ENCODE measurements at places on chromosomes 7 and 10.

DNA sequence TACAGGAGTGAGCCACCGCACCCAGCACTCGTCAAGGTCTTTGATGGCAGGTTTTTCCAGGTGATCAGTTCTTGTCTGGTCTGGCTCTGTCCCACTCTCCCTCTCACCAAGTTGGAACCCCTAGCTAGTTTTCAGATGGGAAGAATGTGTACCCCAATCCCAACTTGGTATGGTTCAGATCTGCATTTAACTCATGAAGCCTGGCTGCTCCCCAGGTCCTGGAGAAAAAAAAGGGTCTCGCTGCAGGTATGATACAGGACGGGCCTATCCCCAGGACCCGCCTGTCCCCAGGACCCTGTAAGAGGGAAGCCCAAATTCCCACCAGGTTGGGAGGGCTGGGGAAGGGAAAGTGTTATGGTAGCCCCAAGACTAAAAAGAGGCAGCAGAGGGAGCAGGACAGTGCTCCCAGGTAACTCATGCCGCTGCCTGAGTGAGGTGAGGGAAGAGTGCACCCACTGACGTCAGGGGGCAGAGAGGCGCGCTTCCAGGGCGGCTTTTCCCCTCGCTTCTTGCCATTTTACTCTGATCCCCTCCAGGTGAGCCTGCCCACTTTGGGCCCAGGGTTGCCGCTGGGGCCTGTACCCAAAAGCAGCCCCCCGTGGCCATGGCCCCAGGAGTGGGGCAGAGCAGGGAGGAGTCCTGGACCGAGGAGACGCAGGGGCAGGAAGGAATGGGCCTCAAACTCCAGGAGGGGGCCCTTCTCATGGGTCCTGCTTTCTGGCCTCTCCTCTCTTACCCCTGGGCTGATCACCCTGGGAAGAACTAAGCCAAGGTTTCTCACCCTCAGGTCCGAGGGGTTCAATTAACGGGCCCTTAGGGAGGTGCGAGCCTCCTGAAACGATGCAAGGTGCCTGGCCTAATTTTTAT is 36.4 kb upstream of the SRRM3 start:
- no peak for DNase-seq

- no peak for DNase-seq
Observed at GRCh38 chr7:26609532-26609931, 254.9 kb downstream of the SKAP2 start.

- no peak for DNase-seq
Observed at GRCh38 chr10:37707829-37708578, 149.4 kb downstream of the ZNF248 start.

GRCh38 chr7:105830405-105831301 is 45.7 kb downstream of the ATXN7L1 start:
- DNase-seq: peak; percentile 98

GRCh38 chr7:82755705-82756551 is 312.4 kb upstream of the CACNA2D1 start:
- peak; percentile 55 for DNase-seq

GRCh38 chr7:11732207-11732606 is 99.8 kb downstream of the THSD7A start:
- DNase-seq: no peak

DNA sequence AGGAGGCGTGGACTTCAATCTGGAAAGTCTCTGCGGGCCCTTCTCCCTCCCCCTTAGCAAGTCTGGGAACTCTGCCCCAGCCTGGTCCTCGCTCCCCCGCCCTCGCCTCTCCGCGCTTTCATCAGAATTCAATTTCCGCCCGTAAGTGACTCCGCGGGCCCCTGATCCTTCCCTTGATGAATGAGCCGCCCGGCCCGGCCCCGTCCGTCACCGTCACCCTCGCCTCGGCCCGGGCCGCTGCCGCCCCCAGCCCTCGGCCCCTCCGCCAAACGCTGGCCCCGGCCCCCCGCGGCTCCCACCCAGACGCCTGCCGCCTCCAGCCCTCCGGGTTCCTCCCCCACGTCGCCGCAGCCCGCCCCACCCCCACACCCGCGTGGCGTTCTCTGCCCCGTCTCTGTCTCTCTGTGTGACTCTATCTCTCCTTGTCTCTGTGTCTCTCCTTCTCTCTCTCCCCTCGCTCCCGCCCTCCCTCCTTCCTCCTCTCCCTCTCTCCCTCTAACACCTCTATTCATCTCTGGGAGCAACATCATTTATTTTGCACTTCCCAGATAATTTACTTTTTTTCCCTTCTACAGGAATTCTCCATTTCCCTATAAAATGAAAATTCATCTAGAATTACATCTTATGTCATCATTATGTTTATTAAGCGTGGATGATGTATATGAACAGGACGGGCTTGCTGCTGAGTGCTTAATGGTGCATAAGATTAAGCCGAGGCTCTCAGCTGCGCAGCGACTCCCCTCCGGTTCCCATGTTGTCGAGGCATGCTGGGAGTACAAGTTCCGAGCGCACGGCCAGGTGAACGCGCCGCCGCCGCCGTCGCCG is 91.2 kb upstream of the PAX2 start:
- DNase-seq: peak; percentile 9

GRCh38 chr7:37495574-37496184 is 47.0 kb upstream of the ELMO1 start:
- peak; percentile 47 for DNase-seq

GRCh38 chr10:93437086-93437945 is 44.8 kb downstream of the MYOF start:
- DNase-seq: peak; percentile 99

- peak; percentile 77 for DNase-seq
Observed at GRCh38 chr7:130095812-130096211, 25.5 kb downstream of the KLHDC10 start.

GRCh38 chr7:151851145-151851751 is 25.7 kb downstream of the PRKAG2 start:
- no peak for DNase-seq

DNA sequence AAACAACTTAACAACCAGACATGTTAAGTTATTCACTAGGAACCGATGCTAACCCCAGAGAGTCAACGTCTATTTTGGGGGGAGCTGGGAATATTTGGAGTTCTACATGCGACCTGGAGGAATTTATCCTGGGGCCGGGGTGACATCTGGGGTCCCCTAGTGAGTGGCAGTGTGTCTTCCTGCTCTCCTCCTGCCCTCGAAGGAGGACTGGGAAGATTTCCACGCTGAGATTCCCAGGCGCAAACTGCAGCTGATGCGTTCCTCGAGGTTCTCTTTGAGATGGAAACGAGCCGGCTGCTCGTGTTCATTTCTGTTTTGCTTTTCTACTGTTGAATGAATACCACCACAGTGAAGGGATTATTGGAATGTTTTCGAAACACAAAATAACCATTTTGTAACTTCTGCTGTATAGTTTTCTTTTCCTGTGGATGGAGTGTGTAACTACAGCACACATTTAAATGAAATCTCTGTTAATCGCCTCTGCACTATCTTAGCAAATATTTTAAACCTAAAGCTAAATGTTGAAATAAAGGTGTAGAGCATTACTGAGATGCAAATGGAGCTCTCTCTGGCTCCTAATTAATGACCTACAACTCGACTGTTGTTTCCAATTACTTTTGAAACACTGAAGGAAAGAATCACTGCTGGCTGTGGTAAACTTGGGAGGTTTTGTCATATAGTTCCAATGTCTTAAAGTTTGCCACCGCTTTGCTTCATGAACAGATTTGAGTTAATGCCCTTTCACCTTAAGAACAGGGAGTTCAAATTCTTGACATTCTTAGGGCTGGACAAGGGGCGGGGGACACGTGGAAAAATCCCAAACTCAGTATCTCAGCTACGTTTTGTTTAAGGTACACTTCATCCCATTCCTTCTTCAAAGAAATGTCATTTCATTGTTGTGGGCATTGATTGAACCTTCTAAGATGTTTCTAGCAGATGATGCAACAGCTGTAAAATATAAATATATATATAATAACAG is 21.1 kb downstream of the GATA3 start:
- no peak for DNase-seq

DNA sequence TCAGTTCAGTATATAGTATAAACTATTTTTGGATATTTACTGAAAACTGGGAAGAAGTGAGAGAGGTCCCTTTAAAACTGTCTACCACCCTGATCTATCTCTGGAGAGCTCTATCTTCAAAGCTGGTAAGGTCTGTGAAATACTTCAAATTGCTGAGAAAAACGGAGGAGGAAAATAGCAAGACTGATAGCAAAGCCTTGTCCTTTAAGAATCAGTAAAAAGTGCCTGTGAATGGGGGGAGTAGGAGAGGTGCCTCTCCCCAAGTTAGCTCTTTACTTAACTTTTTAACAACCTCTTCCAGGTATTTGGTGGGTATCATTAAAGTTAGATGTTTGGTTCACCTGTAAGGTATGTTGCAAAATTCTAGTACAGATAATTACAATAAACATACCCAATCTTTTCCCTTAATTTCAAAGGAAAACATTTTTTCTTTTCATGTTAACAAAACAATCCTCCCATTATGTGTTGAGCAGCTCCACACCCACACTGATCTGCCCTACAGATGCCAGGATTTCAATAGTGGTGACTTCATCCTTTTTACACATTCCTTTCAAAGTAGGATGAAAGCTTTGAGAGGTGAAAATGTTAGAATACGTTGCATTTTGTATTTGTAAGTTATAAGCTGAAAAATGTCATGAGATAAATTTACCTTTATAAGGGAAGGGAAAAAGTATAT is 149.2 kb downstream of the CRPPA start:
- DNase-seq: peak; percentile 6

- no peak for DNase-seq
Observed at GRCh38 chr10:101481256-101481655, 106.8 kb downstream of the POLL start.

DNA sequence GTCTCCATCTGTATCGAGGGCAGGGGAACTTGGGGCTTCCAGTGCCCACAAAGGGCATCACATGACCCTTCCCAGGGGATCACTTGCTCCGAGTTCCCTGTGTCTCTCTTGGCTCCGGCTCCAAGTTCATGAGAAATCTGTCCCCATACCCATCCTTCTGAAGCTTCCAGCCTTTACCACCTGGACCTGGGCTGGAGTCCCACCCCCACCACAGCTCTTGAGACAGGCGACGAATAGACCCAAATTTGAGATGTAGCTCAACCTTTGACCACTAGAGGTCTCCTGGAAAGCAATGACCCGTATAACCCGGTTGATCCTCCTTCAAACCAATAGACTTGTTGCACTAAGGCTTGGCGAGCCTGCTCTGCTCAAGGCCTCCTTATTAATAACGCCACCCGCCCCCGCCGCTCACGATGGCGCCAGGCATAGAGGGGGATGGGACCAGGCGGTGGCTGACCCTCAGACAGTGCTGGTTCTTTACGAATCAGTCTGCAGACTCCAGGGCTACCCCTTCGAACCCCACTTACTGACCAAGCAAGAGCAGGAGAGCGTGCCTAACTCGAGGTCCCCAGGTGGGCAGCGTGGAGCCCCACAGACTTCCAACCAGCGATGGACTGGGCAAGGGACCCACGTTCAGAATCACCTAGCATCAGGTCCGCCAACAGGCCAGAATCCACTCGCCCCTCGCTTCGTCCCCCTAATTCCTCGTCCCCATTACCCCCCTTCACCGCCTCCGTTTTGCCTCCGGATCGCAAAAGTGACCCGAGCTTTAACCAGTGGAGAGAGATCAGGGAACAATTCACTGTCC is 4.4 kb upstream of the ARID5B start:
- DNase-seq: peak; percentile 89

GRCh38 chr7:102390697-102391484 is 5.3 kb upstream of the PRKRIP1 start:
- DNase-seq: peak; percentile 72

GRCh38 chr10:16923309-16923708 is 106.1 kb upstream of the RSU1 start:
- no peak for DNase-seq

DNA sequence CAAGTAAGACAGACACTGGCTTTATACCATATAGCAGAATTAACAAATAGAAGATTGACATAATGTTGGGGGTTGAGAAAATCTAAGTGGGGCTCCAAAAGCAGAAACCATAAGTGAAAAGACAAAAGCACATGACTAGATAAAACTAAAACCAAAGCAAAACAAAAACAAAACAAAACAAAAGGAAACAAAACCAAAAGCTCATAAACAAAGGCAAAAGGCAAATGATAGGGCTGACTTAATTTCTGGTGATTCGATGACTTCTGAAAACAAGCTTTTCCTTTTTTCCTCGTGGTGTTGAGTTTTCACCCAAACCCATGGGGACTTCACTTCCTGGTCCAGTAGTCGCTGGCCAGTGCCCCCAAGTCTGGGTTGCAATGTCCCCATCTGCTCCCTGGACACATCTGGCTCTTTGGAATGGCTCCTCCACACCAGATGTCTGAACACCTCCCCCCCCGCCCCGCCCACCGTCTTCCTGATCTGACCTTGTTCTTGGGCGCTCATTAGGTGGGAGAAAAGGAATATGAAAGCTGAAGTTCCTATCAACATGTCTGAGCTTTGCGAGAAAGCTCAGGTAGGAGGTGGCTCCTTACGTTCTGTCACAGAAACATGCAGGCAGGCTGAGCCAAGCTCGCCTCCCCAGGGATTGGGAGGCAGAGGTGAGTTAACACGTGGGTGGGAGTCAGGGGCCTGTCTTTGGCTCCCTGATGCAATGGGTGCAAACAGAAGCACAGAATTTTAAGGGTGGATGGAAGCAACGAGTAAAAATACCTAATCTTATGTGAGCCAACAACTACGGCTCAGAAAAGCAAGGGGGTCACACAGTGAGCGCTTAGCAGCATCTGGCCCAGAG is 121.0 kb downstream of the NEURL1 start:
- peak; percentile 36 for DNase-seq

- no peak for DNase-seq
Observed at GRCh38 chr7:7100432-7100849, 81.9 kb upstream of the C1GALT1 start.

DNA sequence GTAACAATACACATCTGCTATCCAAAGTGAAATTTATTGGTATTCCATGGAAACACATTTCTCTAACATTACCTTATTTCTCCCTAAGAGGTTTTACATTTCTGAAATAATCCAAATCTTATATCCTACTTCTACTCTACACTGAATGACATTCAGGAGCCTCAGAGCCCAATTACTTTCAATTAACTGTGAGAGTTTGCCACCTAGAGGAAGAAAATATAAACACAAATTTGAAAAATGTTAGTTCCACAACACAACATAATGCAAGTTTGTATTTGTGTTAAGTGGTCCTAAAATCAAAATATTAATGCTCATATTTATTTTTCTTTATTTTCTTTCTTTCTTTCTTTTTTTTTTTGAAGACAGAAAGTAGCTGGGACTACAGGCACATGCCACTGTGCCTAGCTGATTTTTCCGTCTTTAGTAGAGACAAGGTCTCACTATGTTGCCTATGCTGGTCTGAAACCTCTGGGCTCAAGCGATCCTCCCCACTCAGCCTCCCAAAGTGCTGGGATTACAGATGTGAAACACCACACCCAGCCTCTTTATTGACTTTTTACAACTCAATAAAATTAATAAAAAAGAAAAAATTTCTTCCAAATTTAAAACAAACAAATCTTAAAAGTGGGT is 46.0 kb downstream of the ATAD1 start:
- peak; percentile 48 for DNase-seq

- DNase-seq: no peak
Observed at GRCh38 chr7:112255388-112255720, 48.9 kb downstream of the ZNF277 start.

DNA sequence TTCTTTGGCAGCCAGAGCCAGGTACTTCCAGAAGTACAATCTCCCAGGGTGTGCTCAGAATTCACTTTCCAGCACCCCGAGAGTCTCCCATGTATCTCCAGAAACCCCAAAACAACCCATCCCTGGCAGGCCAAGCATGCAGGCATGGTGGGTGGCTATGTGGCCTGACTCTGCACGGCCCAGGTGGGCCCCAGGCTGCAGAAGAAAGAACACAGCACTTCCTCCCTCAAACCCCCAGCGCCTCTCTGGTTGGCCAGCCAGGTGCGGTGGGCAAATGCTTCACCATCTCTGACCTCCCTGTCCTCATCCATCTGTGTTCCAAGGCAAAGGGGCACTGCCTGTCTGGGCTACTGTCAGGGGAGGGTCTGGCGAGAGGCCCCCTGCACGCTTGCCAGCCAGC is 100.3 kb downstream of the MKI67 start:
- no peak for DNase-seq
